ENCODE measurements at places on chromosomes 16 and 17.

DNA sequence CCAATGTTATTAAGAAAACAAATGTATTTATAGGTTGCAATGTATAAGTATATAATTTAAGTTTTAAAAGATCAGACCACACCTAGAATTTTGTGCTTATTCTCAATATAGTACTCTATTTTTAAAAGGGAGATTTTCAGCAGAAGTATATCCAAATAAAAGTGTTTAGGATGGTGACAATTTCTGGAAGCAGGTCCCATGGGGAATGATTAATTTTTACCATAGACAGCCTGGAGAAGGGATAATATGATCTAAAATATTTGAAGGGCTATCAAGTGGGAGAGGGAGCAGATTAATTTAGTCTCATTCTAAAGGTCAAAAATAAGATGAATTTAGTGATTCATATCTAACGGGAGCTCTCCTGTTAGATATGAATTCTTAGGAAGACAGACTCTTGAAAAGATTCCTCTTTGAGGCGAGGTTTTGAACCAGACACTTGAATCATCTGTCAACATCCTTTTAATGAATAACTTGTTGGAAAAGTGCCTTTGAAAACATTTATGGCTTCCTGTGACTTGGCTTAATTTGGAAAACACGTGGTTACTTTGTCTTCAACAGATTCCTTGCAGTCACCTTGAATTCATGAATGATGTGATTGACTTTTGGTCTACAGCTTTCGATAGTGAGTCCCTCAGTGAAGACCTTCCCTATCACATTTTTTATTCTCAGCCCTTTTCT, 29.3 kb upstream of the SMIM36 start:
- no peak for DNase-seq

GRCh38 chr16:28879841-28880588, 1.7 kb downstream of the ATP2A1 start:
- DNase-seq: peak; percentile 94

- no peak for DNase-seq
Measured at GRCh38 chr16:84071121-84071520, 28.5 kb upstream of the SLC38A8 start.

- peak; percentile 92 for DNase-seq
Measured at GRCh38 chr17:56779898-56780777, 53.6 kb downstream of the C17orf67 start.

GRCh38 chr17:80164185-80164584, 5.6 kb upstream of the CARD14 start:
- no peak for DNase-seq

DNA sequence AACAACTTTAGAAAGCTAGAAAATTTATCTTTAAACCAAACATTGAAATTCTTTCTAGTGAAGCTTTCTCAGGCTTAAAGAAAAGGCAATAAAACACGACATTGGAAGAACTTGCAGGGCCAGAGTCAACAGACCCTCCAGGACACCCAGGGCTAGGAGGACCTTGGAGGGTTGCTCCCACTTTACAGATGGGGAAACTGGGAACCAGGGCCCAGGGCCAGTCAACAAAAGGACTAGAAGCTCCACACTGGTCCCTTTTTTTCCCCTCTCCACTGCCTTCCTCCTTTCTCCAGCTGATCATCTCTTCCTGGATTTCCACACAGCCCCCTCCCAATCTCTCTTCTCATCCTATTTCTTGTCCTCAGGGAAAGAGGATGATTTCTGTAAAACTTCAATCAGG, 307.7 kb upstream of the CDH5 start:
- no peak for DNase-seq

DNA sequence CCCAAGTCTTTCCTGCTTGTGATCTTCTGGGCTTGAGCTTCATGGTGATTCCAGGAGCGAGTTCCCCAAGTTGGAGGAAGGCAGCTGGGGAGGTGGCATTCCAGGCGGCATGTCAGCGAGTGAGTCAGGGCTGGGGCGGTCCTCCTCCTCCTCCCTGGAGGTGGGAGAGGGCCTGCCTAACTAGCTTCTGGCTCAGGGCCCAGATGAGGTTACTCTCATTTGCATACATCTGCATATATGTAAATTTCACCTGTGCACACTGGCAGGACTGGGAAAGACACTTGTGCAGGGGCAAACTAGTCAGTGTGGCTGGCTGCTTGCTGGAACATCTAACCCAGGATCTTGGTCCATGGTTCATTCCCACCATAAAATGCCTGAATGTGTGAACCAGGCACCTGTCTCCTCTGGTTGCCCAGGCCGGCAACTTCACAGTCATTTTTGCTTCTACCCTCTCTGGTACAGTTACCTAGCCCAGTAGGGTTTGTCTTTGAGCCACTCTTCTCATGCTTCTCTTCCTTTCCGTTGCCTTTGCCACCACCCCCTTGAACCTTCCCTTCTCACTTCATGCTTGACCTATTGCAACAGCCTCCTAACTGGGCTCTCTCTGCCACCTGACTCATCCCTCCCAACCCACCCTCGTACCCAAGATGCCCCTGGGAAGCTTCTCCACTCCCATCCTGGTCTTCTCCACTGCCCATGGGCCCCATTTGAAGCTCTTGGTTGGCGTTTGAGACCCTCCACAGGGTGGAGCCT, 9.6 kb upstream of the DLX4 start:
- DNase-seq: no peak

GRCh38 chr17:5508810-5509209, 22.4 kb downstream of the MIS12 start:
- no peak for DNase-seq

DNA sequence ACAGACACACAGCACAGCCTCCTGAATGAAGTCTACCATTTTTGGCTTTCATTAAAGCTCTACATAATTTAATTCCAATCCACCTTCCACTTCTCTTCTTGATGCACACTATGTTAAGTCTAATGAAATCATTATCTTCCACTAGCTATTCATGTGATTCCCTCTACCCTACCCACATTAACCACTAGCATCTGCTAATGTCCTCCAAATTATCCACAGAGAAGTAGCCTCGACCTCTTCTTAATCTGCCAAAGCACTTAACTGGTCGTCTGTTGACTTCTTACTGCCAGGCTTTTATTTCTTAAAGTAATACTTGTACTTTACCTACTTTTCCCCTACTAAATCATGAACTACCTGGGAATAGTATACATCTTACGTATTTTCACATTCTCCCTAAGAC, 91.8 kb downstream of the NCOR1 start:
- DNase-seq: no peak

GRCh38 chr17:32862940-32863339, 14.0 kb downstream of the MYO1D start:
- no peak for DNase-seq

- no peak for DNase-seq
Measured at GRCh38 chr16:49780433-49780832, 75.5 kb downstream of the ZNF423 start.

Data from stimulated activated CD8-positive, alpha-beta memory T cell treated with anti-CD3 and anti-CD28 coated beads, Interleukin-4, amount 100 ng/mL, for 48 hours (primary cell).